ENCODE measurements at places on chromosomes 7 and 10.

- no peak for DNase-seq
These were observed 39.4 kb downstream of the CCNJ start for GRCh38 chr10:96082748-96083147.

- DNase-seq: no peak
These were observed 64.1 kb downstream of the PTPRZ1 start for GRCh38 chr7:121936951-121937623.

GRCh38 chr7:155775691-155776090 lies 36.6 kb downstream of the SHH start:
- DNase-seq: no peak

DNA sequence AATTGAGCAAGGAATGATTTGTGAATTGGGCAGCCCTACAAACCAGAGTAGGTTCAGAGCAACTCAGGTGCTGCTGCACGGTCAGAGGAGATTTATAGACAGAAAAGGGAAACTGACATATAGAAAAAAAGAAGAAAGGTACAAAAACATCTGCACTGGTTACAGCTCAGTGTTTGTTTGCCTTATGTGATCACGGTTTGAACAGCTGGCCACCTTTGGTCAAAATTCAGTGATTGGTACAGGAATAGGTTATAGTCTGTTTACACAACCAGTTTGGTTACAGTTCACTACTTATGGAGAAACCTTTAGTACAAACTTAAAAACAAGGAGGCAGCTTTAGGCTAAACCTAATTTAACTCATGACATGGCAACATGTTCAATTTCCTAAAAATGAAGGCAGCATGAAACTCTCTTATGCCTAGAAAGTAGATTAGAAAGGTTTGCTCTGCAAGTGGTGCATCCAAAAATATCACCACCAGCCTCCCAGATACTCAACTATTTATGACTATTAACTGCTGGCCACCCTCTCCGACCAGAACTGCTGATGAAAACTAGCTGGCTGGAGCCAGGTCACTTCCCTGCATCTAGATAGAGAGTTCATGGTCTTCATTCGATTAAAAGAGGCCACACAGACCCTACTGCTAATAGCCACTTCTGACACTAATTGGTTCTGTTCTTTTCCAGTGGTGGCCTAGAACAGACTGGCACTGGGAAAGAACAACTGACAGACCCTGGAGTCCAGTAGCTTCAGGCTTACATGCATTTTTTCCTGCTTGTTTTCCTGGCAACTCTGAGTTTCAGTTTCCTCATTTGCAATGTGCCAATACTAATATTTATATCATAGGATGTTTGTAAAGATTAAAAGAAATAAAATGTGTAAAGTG lies 548.0 kb downstream of the CCSER2 start:
- no peak for DNase-seq

GRCh38 chr7:55120074-55120473 lies 101.3 kb downstream of the EGFR start:
- DNase-seq: no peak

DNA sequence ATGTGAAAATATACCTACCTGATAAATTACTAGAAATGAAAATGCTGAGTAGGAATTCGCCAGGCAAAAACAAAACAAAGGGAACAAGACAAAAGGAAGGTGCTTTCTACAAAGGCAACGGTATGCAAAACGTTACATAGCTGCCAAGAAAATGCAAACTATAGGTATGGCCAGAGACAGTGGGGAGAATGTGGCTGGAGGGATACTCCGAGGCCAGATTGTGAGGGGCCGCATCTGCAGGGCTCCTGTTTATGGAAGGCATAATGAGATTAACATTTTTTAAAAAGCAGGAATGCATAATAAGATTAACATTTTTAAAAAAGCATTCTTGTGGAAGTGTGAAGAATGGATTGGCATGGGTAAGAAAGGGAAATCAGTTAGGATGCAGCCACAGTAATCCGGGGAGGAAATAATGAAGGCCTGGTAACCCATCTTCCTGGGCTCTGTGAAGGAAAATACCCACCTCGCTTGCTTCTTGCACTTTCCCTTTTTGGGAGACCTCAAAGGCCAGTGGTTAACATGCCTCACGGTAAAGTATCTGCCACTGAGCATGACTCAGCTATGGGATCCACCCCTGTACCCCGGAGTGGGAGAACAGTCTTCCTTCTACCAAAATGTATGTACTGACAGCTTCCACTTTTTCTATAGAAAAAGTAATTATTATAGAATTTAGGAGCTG lies 145.8 kb upstream of the LRRN3 start:
- DNase-seq: no peak

DNA sequence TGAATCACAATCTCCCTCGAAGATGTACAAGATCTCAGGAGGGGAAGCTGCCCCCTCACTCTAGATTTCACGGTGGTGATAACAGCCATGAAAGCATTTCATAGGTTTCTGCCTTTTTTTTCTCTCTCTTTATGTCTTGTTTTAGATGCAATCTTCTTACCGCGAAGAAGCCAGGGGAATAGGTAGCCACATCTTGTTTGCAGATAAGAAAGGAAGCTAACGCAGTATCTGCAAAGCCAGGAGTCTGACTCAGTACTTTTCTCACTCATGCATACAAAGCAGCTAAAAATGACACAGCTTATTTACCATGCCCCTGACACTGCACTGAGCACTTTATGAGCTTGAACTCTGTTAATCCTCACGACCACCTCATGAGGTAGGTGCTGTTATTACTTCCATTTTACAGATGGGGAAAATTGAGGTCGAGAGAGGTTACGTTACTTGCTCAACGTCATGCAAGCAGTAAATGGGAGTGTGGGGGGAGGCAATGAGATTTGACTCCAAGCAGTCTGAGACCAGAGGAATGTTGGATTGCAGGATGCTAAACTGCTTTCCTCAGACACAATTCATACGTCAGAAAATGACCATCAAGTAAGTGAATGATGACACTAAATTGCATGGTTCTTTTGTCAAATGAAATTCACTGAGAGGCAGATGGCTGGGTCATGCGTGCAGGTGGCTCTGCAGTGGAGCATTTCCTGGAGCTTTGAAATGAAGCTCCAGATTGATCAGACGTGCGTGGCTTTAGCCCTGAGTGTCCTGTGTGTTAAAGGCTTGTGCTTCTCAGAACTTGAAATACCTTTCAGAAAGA lies 3.3 kb downstream of the MAP3K8 start:
- no peak for DNase-seq

- DNase-seq: no peak
These were observed 137.8 kb downstream of the MAPK8 start for GRCh38 chr10:48444266-48444665.

GRCh38 chr7:113657603-113658002 lies 261.2 kb downstream of the PPP1R3A start:
- no peak for DNase-seq

- no peak for DNase-seq
These were observed 20.2 kb upstream of the HPS1 start for GRCh38 chr10:98466861-98467505.

GRCh38 chr10:5413012-5413938 lies 918 bp downstream of the NET1 start:
- DNase-seq: no peak

Data from activated T-cell treated with anti-CD3 and anti-CD28 coated beads for 24 hours (primary cell).